ENCODE measurements at places on chromosomes 1 and 21.

- no peak for DNase-seq
These were observed 35.6 kb upstream of the TMEM61 start for GRCh38 chr1:54944610-54945392.

DNA sequence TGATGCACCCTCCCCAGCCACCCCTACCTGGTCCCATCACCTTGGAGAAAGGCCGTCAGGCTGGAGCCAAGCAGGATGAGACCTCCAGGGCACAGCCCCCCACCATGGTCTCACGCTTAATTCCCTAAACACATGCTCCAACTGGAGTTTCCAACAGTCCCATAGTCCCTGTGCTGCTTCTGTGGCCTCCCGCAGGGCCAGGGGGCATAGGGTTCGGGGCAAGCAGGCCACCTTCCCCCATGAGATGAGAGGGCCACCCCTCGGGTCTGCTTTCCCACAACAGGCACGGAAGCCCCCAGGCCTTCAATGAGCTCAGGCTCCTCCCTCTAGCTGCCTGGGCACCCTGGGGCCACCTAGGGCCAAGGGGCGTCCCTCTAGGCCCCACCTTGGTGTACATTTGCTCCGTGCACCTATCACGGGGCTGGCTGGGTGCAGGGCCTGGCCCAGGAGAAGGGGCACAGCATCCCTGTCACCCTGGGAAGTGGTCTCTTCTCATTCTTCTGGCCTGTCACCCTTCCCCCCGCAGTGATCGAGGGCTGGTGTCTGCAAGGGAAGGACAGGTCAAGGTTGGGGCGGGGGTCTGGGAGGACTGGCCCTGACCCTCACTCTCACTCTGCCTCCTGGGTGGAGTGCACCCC lies 42.4 kb downstream of the TRIM11 start:
- peak; percentile 73 for DNase-seq

- DNase-seq, result no peak
These were observed 97.0 kb downstream of the PLD5 start for GRCh38 chr1:242427519-242427918.

- no peak for DNase-seq
These were observed 594.3 kb downstream of the KIF26B start for GRCh38 chr1:245749053-245749452.

GRCh38 chr1:183632964-183633363 lies 2.6 kb downstream of the ARPC5 start:
- DNase-seq, result no peak

DNA sequence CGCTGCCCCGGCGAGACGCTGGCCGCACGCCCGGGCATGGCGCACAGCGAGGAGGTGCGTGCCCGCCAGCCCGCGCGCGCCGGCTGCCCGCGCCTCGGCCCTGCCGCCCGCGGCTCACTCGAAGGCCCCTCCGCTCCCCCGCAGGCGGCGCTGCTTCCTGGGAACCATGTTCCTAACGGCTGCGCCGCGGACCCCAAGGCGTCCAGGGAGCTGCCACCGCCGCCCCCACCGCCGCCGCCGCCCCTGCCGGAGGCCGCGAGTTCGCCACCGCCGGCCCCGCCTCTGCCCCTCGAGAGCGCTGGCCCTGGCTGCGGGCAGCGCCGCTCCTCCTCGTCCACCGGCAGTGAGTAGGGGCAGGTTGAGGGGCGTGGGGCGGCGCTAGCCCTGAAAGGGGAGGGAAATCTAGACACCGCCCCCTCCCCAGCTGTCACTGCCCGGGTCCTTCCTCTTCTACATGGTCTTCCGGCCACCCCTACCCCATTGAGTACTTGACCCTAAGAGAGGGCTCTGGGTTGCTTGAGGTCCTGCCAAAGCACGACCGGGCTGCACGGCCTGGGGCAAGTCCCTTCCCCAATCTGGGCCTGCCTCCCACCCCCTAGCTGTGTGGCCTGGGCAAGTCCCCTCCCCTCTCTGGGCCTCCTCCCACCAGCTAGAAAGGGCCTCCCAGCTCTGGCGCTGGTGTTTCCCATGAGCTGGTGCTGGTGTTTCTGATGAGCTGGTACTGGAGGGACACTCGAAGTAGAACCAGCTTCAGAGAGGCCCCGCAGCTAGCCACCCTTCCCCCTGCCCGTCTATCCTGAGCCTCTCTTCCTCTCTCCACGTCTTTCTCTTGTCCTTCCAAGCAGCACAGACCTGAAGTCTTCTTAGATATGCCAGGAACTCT lies 17.0 kb downstream of the TNFRSF25 start:
- DNase-seq, result no peak

- DNase-seq, result no peak
These were observed 19.7 kb upstream of the RAB4A start for GRCh38 chr1:229251185-229251584.

DNA sequence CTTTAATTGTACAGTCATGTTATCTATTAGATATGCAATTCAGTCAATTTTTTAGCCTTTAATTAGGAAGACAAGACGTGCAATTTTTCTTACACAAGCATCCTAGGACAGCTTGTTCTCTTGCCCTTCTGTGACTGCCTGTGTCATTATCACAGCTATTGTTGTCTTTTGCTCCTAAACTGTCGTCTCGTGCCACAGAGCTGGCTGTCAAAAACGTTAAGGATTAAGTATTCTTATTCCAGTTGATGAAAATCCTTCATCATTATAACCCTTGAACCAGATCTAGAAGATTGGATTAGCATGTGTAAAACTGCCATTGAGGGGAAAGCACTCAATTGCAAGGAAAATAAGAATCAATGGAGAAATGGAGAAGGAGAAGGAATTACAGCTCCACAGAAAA lies 43.8 kb upstream of the AIM2 start:
- DNase-seq, result no peak

- DNase-seq, result peak; percentile 86
These were observed 32.2 kb upstream of the DIP2A start for GRCh38 chr21:46426313-46427046.

- no peak for DNase-seq
These were observed 21.2 kb downstream of the PADI6 start for GRCh38 chr1:17393230-17393629.

- DNase-seq, result no peak
These were observed 134.6 kb upstream of the ADAMTS5 start for GRCh38 chr21:27101523-27101922.

GRCh38 chr1:181488866-181489265 lies 5.5 kb downstream of the CACNA1E start:
- no peak for DNase-seq

DNA sequence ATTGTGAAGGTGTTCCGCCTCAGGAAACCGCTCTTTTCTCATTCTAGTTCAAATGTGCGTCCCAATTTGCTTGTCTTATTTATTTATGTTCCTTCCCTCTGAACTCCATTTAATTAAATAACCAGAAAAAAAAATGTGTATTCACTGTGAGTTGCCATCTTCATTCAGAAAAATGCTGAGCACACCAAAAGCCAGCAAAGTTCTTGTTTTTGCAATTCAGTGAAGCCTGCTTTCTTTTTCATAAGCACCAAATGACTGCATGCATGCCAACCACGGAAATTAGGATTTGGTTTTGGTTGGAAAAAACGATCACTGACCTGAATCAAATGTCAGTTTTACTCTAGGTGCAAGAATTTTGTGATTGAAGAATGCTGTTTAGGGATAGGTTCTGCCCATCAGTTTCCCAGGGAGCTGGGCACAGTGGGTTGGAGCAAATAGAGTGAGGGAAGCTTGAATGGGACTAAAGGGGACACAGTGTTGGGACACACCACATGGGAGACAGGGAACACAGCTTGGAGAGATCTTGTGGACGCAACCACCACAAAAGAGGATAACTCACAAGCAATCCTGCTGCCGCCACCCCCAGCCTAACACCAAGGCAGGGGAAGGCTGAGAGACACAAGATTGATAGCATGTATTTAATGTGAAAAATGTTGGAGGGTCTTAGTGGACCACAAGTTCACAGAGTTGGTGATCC lies 183.4 kb upstream of the GALNT2 start:
- no peak for DNase-seq

DNA sequence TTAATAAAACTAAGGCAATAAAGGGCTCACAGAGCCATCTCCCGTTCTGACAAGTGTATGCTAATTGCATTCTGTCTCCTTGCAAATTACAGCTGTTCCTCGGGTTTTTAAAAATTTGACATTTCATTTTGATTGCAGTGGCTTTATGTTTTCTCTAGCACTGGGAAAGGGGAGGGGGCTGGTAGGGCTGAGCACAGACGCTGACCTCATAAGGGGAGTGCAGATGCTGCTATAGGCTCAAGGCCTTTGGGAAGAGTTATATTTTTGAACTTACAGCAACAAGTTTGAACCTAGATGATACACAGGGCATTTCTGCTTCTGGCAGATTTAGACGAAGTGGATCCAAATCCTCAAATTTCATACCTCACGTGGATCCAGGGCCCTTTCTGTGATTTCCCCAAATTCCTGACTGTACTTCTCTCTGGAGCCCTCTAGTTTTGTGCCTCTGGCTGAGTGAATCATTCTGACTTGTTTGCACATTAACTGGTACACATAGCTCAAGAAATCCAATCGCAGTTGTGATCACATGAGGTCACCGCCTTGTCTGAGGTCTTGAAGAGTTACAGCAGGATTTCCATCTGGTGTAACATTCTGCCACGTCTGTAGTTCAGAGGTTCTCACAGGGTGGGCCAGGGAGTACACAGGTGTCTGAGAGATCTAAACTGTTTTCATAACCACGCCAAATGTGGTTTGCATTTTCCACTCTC lies 230.3 kb downstream of the C1orf94 start:
- DNase-seq, result no peak

- no peak for DNase-seq
These were observed 123.3 kb downstream of the HMCN1 start for GRCh38 chr1:185857442-185857841.

- no peak for DNase-seq
These were observed 136.2 kb upstream of the DUSP10 start for GRCh38 chr1:221878134-221878533.

GRCh38 chr1:221736714-221737113 lies 5.2 kb downstream of the DUSP10 start:
- DNase-seq, result no peak

DNA sequence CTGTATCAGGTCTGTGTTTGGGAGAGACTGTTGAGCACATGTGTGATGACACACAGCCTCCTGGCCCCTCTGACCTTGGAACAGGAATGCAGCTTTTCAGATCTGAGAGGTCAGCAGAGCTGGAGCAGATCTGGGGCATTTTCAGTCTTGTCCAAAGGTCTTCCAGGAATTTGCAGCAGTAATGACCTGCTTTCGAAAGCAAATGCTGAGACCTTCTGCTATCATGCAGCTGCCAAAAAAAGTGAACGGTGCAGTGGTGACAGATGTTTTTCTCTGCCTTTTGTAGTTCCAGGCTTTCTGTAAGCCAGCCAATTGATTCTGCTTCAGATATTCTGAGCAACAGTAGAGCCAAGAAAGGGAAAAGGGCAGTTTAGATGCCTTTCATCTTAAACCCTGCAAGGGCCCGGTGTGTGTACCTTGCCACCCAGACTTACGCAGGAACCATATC lies 137.8 kb upstream of the COA6 start:
- DNase-seq, result no peak

DNA sequence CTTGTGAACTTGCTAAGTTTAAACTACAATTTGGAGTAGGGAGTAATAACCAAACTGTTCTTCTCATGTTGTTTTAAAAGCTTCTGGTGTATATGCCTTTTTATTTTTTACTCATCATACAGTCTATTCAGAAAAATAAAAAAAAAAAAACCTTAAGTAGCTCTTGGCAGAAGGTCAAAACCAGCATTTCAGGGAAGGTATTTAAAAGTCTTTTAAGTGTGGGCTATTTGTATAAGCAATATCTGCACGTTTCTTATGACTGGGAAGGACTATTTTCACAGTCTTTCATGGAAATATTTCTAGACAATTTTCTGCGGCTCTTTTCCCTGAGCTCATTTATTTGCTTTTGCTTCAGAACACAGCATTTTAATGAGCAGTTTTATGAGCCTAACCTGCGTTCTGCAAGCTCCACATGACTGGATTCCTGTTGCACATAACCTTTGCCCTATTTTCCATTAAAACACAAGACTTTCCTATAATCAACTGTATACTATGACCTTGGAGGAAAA lies 60.9 kb upstream of the C1orf105 start:
- no peak for DNase-seq

DNA sequence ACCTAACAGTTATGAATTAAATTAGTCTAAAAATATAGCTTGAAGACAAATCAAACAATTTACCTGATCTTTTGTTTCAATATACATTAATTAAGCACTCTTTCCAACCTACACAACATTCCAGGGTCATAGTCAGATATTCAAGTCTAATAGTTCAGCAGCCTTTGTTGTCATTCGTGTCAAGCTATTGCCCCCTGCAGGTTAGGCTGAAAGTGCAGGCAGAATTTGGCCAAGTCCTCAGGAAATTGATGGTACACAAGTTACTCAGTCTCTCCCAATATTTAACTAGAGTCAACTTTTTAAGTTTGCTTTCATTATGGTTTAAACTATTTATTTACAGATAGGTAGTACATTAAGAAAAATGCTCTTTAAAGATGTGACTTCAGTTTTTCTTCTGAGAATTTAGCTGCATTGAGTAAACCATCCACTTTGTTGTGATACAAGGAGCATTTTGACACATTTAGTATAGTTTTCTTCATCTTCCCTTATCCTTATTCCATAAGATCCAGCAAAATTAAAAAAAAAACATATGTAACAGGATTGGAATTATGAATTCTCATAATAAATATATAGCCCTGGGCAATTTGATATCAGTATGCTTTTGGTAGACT lies 130.3 kb upstream of the DPYD start:
- DNase-seq, result no peak

GRCh38 chr1:175225805-175226129 lies 33.2 kb upstream of the KIAA0040 start:
- no peak for DNase-seq

Data from chondrocyte (in vitro differentiated cells).